ENCODE measurements at places on chromosomes 7 and 10.

GRCh38 chr10:97408496-97408992 is 7.4 kb upstream of the RRP12 start:
- no peak for DNase-seq

- no peak for DNase-seq
Measured at GRCh38 chr10:126256864-126257263, 131.4 kb downstream of the ADAM12 start.

DNA sequence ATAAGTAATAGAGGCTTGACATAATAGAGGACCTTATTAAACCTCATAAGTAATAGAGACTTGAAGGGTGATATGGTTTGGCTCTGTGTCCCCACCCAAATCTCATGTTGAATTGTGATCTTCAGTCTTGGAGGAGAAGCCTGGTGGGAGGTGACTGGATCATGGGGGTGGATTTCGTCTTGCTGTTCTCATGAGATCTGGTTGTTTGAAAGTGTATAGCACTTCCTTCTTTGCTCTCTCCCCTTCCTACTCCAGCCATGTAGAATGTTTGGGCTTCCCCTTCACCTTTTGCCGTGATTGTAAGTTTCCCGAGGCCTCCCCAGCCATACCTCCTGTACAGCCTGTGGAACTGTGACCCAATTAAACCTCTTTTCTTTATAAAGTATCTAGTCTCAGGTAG is 8.6 kb downstream of the KIFBP start:
- DNase-seq: no peak

DNA sequence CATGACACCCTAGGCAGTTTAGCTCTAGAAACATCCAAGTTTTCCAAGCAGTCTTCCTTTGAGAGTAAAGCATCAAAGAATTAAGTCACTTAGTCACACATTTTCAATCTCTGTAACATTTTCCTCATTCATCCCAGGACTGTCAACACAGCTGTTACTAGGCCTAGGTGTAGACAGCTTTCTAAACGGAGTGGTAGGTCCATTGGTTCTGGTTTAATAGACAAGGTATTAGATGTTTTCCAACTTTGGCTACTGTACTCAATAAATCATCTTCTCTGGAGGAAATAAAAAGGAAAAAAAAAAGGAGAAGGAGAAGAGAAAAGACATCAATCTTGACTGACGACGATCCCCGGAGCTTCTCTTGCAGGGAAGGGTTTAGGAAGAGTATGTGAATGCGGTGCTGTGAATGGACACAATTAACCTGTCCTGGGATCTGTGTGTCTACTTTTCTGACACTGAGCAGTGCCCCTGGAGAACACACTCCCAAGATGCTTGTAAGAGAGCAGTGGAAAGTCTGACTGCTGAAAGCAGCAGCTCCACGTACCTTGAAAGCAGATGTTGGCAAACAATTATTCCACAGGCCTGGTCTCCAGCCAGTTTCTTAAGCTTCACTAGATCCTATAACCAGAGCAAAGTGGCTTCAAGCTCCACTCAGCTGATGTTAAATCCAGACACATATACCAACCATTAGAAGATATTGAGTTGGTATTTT is 59.1 kb downstream of the CXCL12 start:
- DNase-seq: no peak

DNA sequence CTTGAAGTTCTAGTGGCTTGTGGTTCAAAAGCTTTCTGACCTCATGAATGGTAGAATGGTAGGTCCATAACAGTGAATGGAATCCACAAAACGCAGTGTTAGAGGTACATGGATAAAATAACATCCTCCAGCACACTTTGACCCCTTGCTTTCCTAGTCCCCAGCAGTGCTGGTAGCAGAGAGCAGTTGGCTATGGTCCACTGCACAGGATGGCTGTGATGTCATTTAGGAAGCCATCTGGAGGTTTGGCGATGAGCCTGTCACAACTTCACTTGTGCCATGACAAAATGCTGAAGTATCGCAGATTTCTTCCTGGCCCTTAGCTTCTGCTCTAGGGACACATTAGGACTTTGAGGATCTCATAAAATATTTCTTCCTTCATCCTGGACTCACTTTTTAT is 300.0 kb upstream of the FZD8 start:
- DNase-seq: no peak

GRCh38 chr10:117670116-117670904 is 127.8 kb downstream of the EMX2 start:
- no peak for DNase-seq

DNA sequence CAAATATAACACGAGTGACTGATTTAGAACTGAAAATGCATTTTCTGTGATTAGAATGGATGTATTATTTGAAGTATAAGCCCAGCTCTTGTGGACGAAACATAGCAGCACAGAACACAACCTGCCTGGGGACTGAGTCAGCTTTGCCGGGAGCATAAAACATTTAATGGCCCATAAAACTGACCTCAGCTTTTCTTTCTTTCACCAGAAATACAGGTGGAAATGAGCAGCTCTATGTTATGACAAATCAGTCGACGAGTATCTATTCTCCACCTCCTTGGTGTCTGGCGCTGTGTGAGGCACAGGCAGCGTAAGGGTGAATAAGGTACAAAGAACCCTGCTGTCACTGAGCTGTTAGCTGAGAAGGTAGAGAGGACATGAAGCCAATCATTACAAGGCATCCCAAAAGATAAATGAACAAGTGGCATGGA is 471.6 kb upstream of the AKR1E2 start:
- no peak for DNase-seq

All from activated CD4-positive, alpha-beta T cell treated with anti-CD3 and anti-CD28 coated beads for 24 hours (primary cell).